ENCODE measurements at places on chromosomes 6 and 20. TPM values are rescaled to one million over a fixed set of nuclear protein-coding genes. Genes with fewer than 3 reads are reported as not detected.
A peak's percentile ranks its signal among the peaks of the same experiment; 100 is the strongest.

FAM83B gene
- not detected for total RNA-seq

NKAIN4 gene
- total RNA-seq: not detected

LGSN gene
- not detected for total RNA-seq

SCAF8 gene
- 36.6 TPM for total RNA-seq

NANP gene
- 10.0 TPM for total RNA-seq

RIOK1 gene
- total RNA-seq: 56.7 TPM

DACT2 gene
- 1.8 TPM for total RNA-seq

GRCh38 chr20:2230726-2231488 lies 64.9 kb upstream of the TGM3 start:
- no peak overlapping the region for H3K4me3 ChIP-seq
- DNase-seq: no peak
- no peaks in the 10 kb centered on the region for H3K36me3 ChIP-seq

DNA sequence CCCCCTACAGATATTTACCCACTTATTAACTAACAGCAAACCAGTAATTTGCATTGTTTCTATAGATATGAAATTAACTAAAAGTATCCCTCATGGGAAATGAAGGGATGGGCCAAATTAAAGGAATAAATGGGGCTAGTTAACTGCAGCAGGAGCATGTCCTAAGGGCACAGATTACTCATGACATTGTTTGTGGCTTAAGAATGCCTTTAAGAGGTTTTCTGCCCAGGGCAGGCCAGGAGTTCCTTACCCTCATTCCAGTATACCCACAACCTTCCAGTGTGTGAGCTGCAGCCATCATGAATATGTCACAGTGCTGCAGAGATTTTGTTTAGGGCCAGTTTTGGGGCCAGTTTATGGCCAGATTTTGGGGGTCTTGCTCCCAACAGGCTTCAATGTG lies 1101.9 kb downstream of the PRIM2 start:
- no peaks in the 10 kb centered on the region for H3K36me3 ChIP-seq
- no peak overlapping the region for H3K4me3 ChIP-seq
- no peaks in the 10 kb centered on the region for H3K27me3 ChIP-seq
- H3K4me1 ChIP-seq: no peaks in the 10 kb centered on the region
- H3K27ac ChIP-seq: no peak overlapping the region

DNA sequence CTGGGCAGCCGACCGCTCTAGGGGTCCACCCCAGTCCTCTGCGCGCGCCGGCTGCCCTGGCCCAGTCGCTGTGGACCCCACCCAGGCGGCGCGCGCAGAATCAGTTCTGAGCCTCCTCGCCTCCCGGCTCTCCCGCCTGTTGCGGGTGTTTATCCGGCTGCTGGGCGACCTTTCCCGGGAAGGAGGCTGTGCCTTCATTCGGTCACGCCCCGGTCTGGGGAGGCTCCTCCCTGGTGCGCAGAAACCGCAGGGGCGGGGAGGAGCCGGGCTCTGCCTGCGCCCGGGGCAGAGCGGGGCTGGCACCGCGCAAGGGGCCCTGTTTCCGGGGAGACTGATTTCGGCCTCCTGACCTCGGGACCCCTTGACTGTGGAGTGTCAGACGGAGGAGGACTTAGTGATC lies 80.8 kb upstream of the EYS start:
- H3K27ac ChIP-seq: no peak overlapping the region
- no peaks in the 10 kb centered on the region for H3K4me1 ChIP-seq
- H3K36me3 ChIP-seq: no peaks in the 10 kb centered on the region
- no peak overlapping the region for H3K4me3 ChIP-seq

DNA sequence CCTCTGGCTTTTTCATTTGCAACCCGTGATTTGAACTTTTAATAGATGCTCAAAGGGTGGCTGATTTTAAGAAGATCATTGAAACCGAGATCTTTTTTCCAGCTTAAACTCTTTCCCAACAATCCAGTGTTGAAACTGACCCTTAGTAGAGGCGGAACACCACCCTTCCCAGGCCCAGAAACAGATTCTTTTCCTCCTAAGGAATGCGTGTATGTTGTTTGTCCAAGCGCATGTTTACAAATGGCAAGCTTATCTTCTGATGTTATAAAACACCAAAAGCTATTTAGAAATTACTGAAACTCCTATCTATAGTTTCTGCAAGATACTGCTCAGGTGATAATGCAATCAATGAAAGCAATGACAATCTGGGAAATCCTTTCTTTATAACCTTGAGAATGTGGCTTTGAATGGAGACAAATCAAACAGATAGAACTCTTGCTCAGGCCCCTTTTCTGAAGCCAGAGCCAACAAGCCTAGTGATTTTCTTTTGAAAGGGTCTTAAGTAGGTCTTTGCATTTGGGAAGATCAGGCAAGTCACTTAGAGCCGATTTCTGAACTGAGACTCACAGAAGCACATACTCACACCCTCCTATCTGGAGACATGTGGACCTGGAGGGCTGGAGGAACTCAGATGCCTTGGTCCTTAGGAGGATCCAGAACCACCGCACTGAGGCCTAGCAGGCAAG lies 9.1 kb downstream of the BANF2 start:
- H3K4me1 ChIP-seq: no peaks in the 10 kb centered on the region
- H3K36me3 ChIP-seq: no peaks in the 10 kb centered on the region

DNA sequence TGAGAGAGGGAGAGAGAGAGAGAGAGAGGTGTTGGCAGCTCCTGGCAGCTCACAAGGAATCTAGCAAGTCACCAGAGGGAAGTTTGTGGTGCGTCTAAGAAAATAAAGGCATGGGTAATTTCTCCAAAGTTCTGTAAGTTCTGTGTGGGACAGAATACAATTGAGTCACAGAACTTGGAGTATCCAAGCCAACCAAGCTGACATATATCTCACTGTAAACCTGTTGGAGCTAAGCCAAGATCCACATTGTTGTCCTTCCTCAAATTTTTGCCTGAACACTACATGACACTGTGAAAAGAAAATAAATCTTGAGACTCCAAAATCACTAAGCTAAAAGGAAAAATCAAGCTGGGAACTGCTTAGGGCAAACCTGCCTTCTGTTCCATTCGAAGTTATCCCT lies 436.7 kb downstream of the MEI4 start:
- no peaks in the 10 kb centered on the region for H3K36me3 ChIP-seq
- H3K4me1 ChIP-seq: no peaks in the 10 kb centered on the region
- DNase-seq: no peak
- H3K4me3 ChIP-seq: no peak overlapping the region
- no peaks in the 10 kb centered on the region for H3K27me3 ChIP-seq

- H3K36me3 ChIP-seq: no peaks in the 10 kb centered on the region
- H3K4me3 ChIP-seq: no peak overlapping the region
- no peak for DNase-seq
Measured at GRCh38 chr6:65295812-65296211, 411.2 kb downstream of the EYS start.

DNA sequence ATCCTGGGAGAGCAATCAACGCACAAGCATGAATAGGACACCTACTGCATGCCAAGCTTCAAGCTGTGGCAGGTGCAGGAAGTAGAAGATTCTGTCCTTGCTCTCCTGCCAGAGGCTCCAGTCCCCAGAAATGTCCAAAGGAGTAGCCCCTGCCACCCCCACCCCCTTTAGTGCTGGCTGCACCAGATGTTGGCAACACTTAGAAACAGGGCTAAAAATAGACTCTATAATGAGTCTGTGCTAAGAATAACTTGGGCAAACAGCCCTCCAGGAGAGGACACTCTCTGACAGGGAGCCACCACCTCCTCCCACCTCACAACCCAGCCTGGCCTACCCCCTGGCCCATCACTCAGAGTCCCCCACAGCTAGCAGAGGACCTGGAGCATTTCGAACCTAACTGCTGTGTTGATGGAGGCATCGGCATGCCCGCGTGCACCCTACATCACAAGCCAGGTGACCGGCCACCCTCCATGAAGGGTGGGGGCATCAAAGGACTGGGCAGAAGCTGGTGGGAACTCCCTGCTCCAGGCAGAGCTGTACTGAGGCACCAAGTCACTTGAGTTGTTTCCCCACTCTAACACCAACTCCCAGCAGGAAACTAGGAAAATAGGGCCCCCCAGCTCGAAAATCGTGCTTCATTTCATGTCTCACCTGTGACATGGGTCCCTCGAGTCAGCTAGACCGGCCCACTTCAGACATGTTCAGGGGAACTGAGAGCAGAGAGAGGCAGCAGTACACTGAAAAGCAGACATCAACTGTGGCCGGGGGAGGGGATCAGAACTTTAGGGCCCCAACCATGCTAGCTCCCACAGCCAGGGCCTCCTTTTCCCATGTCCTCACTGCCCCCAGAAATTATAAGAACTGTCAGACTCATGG lies 18.7 kb downstream of the TFEB start:
- no peak overlapping the region for H3K27ac ChIP-seq
- H3K4me1 ChIP-seq: peaks cover 13% of the 10 kb centered on the region
- H3K4me3 ChIP-seq: no peak overlapping the region
- H3K27me3 ChIP-seq: no peaks in the 10 kb centered on the region
- no peaks in the 10 kb centered on the region for H3K36me3 ChIP-seq

GRCh38 chr20:19978511-19979210 lies 38.5 kb upstream of the NAA20 start:
- no peaks in the 10 kb centered on the region for H3K36me3 ChIP-seq
- DNase-seq: no peak
- no peak overlapping the region for H3K27ac ChIP-seq
- H3K27me3 ChIP-seq: peaks cover 5% of the 10 kb centered on the region
- H3K4me3 ChIP-seq: no peak overlapping the region

DNA sequence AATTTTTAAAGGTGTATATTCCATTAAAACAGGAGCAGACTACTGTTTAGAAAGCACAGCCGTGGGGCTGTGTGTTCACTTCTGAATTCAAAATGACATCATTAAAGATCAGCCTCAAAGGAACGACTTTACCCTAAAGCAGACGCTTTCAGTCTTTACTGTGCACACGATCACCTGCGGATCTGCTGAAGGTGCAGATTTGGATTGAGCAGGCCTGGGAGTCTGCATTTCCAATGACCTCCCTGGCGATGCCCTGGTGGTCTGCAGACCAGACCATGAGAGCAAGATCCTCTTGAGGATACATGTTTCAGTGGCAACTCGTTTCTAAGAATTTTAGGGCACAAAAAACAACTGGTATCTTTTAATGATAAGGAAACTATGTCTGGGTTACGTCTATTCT lies 27.2 kb downstream of the TXNDC5 start:
- H3K27ac ChIP-seq: no peak overlapping the region
- DNase-seq: no peak
- no peak overlapping the region for H3K4me3 ChIP-seq
- no peaks in the 10 kb centered on the region for H3K27me3 ChIP-seq
- peaks cover 64% of the 10 kb centered on the region for H3K36me3 ChIP-seq

DNA sequence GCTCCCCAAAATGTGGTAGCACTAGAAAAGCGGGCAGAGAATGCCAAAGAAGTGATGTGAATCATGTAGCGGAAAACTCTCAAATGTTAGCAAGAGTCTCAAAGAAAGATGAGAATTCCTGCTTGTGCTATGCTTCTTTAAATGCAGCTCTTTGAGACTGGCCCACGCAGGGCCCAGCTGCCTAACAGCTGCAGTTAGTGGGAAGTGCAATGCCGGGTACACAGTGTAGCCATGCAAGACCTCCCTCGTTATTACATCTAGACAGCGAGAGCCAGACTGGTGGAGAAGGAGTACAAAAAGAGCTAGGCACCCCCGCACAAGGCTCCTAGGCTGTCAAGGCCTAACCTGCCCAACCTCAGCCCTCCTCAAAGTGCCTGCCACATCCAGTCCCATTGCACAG lies 201.7 kb upstream of the PRDM1 start:
- no peak overlapping the region for H3K4me3 ChIP-seq
- H3K4me1 ChIP-seq: peaks cover 54% of the 10 kb centered on the region
- H3K36me3 ChIP-seq: peaks cover 2% of the 10 kb centered on the region

DNA sequence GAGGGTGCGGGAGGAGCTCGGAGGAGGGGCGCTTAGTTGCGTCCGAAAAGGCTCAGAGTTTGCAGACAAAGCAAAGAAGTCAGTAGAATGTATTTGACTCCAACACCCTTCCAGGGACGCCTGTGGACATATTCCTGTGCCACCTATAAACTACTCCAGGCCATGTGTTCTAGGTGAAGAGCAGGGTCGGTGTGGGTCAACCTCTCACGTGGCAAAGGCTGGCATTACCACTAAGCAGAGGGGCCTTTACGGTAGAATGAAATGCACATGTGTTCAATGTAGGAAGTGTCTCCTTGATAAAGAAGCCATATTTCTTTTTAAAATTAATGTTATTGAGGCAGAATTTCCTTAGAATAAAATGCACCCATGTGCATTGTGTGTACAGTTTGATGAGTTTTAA lies 15.4 kb downstream of the SIRT5 start:
- H3K36me3 ChIP-seq: peaks cover 16% of the 10 kb centered on the region
- no peaks in the 10 kb centered on the region for H3K27me3 ChIP-seq
- H3K4me1 ChIP-seq: peaks cover 2% of the 10 kb centered on the region
- no peak overlapping the region for H3K4me3 ChIP-seq

DNA sequence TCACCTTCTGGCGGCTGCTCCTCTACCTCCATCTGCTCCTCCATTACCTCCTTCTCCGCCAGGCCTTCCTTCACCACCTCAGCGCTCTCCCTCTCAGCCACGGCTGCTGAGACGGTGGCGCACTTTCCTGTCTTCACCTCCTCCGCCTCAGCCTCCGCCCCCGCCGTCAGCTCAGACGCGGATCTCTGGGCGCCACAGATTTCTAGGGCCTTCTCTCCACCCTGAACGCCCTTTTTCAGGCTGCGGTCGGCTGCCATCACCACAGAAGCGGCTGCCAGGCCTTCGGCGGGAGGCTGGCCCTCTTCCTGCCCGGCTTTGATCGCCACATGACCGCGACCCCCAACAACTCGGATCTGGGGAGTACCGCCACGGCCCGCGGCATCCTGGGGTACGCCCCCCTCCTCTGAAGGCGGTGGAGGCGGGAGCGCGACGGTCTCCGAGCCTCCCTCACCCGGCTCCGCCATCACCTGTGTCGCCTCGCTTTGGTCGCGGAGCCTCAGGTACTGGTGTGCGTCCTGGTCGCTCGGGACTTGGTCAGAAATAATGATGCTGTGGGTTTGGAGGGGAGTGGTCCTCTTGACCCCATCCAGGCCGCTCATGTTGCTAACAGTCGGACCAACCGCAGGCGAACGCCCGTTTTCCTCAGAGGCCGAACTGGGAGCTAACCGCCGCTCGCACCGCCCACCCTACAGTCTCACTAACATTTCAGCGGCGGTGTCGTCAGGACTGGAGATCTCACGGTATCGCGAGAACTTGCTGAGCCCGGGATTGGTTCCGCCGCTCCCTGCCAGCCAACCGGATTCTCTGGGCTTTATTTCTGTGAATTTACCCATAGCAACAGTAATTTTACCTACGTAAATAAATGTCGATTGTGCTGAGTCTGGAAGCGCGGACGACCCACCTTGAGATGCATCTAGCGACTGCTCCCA lies at the start of gene TSPYL1:
Gene TSPYL1, minus strand, starts transcription at position 699 of the 929 bp plus-strand sequence. Its CDS starts 100 bp downstream, at position 599.
- H3K27ac ChIP-seq: peak within 1 kb of the TSS; percentile 98
- H3K4me3 ChIP-seq: peak within 1 kb of the TSS; percentile 99
- H3K27me3 ChIP-seq: peaks cover 5% of the 10 kb centered on the region
- peaks cover 40% of the 10 kb centered on the region for H3K36me3 ChIP-seq

GRCh38 chr6:87514831-87515230 lies 42.1 kb downstream of the SLC35A1 start:
- no peak overlapping the region for H3K4me3 ChIP-seq

DNA sequence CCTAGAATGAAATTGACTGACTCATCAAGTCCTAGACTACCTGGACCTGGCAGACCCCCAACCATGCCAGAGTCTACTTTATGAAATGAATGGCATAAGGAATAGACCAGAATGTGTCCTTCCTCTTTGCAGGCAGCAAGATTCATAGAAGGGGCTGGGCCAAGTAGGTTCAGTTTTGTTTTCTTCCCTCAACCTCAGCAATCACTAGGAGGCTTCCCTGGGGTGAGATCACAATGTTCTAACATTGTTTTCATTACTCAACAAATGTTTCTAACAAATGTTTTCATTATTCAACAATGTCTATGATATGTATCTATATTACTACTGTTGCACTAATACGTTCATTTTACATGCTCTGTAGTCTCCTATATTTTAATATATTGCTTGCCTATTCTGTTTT lies 8.4 kb upstream of the FAM162B start:
- no peaks in the 10 kb centered on the region for H3K36me3 ChIP-seq
- H3K4me3 ChIP-seq: no peak overlapping the region
- H3K4me1 ChIP-seq: no peaks in the 10 kb centered on the region
- H3K27me3 ChIP-seq: peaks cover 22% of the 10 kb centered on the region
- no peak overlapping the region for H3K27ac ChIP-seq

Measured in activated CD4-positive, alpha-beta T cell treated with anti-CD3 and anti-CD28 coated beads, Interleukin-2, amount 10 ng/mL, durations not matched to agents 24 days and 14 days (primary cell).